Body of pancreas (tissue), 4 donors: ENCODE measurements at places on chromosomes 13 and 19.
A peak's percentile ranks its signal among the peaks of the same experiment; 100 is the strongest.

GRCh38 chr13:30178976-30179375 is 128.4 kb downstream of the KATNAL1 start:
- no peak for DNase-seq
- H3K36me3 ChIP-seq, result no peaks in the 10 kb centered on the region
- no peak overlapping the region for H3K27ac ChIP-seq

DNA sequence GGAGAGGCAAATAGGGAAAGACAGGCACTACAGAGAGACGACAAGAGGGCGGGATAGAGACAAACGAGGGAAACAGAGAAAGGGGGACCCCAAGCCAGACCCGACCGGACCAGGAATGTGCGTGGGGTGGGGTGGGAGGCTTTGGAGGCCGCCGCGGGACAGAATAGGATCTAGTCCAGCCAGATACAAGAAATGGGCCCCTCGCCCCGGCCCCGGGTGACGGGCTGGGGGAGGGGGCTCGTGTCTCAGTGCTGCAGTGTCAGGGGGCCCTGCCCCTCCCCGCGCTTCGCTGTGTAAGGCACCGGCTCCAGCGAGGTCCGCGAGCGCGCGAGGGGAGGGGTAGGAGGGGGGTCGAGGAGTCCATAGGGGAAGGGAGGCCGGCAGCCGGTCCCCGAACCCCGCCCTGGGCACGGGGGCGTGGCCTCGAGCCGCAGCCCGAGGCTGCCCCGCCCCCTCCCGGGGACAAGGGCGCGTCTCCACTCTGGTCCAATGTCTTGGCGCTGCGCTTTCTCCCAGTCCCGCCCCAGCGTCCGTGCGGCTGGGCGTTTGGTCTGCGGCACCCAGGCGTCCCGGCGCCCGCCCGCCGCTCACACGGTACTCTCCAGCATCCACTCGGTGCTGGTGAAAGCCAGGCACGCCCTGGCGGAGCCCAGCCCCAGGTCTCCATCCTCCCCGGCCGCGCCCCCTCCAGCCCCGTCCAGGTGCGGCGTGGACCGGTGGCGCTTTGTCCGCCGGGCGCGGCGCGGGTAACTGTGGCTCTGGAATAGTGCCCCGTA is 11.0 kb downstream of the IFNL1 start:
- peaks cover 8% of the 10 kb centered on the region for H3K4me1 ChIP-seq
- H3K4me3 ChIP-seq, result no peak overlapping the region
- H3K36me3 ChIP-seq, result no peaks in the 10 kb centered on the region
- no peak overlapping the region for H3K27ac ChIP-seq
- no peak for DNase-seq

- peak; percentile 28 for DNase-seq
- H3K27me3 ChIP-seq, result no peaks in the 10 kb centered on the region
- H3K4me1 ChIP-seq, result peaks cover 39% of the 10 kb centered on the region
- H3K36me3 ChIP-seq, result no peaks in the 10 kb centered on the region
Measured at GRCh38 chr13:73142071-73142470, 83.3 kb downstream of the KLF5 start.

DNA sequence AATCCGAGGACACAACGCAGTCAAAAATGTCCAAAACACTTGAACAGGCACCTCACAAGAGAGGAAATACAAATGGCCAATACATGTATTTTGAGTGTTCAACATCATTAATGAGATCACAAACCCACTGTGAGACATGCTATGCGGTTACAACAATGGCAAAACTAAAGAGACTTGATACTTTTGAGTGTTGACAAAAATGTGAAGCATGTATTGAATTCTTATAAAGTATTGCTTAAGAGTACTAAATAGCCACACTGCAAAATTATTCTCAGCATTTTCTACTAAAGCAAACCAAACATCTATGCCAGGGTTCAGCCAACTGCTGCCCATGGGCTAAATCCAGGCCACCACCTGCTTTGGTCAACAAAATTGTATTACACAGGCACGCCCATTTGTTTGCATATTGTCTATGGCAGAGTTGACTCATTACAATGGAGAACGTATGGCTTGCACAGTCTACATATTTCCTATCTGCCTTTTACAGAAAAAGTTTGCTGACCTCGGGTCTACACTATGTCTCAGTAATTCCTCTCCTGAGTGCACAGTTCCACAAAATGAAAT is 135.3 kb downstream of the B3GLCT start:
- H3K27me3 ChIP-seq, result no peaks in the 10 kb centered on the region
- no peak overlapping the region for H3K27ac ChIP-seq
- H3K4me3 ChIP-seq, result no peak overlapping the region
- H3K36me3 ChIP-seq, result no peaks in the 10 kb centered on the region
- DNase-seq, result no peak

- no peak overlapping the region for H3K4me3 ChIP-seq
- H3K4me1 ChIP-seq, result no peaks in the 10 kb centered on the region
- H3K27me3 ChIP-seq, result no peaks in the 10 kb centered on the region
- H3K36me3 ChIP-seq, result no peaks in the 10 kb centered on the region
Measured at GRCh38 chr13:67095621-67096020, 134.5 kb downstream of the PCDH9 start.

GRCh38 chr13:67554746-67555452 is 324.8 kb upstream of the PCDH9 start:
- H3K4me3 ChIP-seq, result no peak overlapping the region
- no peaks in the 10 kb centered on the region for H3K4me1 ChIP-seq

DNA sequence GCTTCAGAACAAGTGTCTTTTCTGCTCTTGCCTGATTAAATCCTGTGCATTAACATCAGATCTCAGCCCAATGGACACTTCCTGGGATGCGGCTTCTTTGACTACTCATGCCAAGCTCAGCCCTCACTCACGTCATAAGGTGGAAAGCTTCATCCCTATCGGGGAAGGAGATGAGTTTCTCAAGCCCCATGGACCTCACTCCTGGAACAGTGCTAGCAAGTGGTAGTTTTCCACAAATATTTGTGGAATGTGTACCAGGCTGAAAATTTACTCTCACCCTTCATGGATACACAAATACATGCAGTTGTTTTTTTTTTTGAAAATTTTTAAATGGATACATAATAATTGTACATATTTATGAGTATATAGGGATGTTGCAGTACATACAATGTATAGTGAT is 34.6 kb upstream of the FARP1 start:
- H3K36me3 ChIP-seq, result no peaks in the 10 kb centered on the region
- H3K4me1 ChIP-seq, result peaks cover 11% of the 10 kb centered on the region
- H3K4me3 ChIP-seq, result no peak overlapping the region
- no peaks in the 10 kb centered on the region for H3K27me3 ChIP-seq

GRCh38 chr19:36113894-36114720 is 568 bp downstream of the POLR2I start:
- peak overlapping the region; percentile 77 for H3K4me3 ChIP-seq
- peak overlapping the region; percentile 76 for H3K27ac ChIP-seq
- peak; percentile 16 for DNase-seq
- H3K36me3 ChIP-seq, result no peaks in the 10 kb centered on the region
- H3K27me3 ChIP-seq, result no peaks in the 10 kb centered on the region

GRCh38 chr13:33341861-33342452 is 56.4 kb upstream of the STARD13 start:
- no peaks in the 10 kb centered on the region for H3K36me3 ChIP-seq
- H3K27me3 ChIP-seq, result no peaks in the 10 kb centered on the region
- H3K27ac ChIP-seq, result no peak overlapping the region
- H3K4me1 ChIP-seq, result no peaks in the 10 kb centered on the region
- no peak for DNase-seq

DNA sequence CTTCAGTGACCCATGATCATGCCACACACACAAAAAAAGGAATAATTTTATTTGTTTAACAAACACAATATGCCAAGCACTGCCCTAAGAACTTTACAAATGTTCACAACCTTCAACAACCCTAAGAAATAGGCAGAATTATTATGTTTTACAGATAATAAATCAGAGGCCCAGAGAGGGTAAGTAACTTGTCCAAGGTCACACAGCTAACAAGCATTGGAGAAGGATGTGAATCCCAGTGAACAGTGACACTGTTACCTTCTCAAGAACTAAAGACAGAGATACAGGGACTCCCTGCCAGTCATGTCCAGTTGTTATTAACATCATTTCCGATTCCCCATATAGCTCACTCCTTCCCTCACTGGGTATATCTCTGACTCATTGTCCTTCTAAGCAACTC is 13.6 kb downstream of the CEACAM20 start:
- no peaks in the 10 kb centered on the region for H3K36me3 ChIP-seq
- no peaks in the 10 kb centered on the region for H3K27me3 ChIP-seq
- no peak for DNase-seq
- no peak overlapping the region for H3K27ac ChIP-seq
- H3K4me1 ChIP-seq, result no peaks in the 10 kb centered on the region
